ENCODE measurements at places on chromosomes 5 and 9. TPM values are rescaled to one million over a fixed set of nuclear protein-coding genes. Genes with fewer than 3 reads are reported as not detected.
A peak's percentile ranks its signal among the peaks of the same experiment; 100 is the strongest.

GRCh38 chr5:76818844-76819831 lies at the start of gene F2RL1:
F2RL1 (plus strand) TSS chr5:76819030; CDS start chr5:76819183, 153 bp downstream.
- DNase-seq = peak; percentile 57

The RLN1 gene
- total RNA-seq = 0.34 TPM

GRCh38 chr5:136191304-136192014 lies 1.5 kb downstream of the SMIM32 start:
- no peak for DNase-seq

DNA sequence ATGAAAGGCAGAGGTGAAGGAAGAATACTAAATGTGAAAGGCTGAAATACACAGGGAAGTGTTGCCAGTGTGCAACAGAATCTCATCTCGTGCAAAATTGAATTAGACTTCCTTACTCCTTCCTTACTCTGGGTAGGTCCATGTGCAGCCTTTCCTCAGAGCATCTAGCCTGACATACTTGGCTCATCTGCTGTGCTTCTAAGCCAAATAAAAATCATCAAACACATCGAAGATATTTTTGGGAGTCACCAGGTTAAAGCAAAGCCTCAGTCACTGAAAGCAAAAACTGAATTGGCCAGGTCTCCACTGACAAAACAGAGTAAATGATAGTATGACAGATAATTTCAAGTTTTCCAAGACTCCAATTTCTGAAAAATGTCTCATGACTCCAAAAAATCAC lies 19.3 kb downstream of the STARD4 start:
- no peak for DNase-seq

- no peak for DNase-seq
These were observed 53.9 kb upstream of the PTCH1 start for GRCh38 chr9:95570646-95571045.

The FGF10 gene
- total RNA-seq = 0.86 TPM

- no peak for DNase-seq
These were observed 20.9 kb upstream of the HMCN2 start for GRCh38 chr9:130244548-130245165.

GRCh38 chr9:83182071-83182470 lies 119.1 kb upstream of the RASEF start:
- no peak for DNase-seq

The DEPDC1B gene
- not detected for total RNA-seq

DNA sequence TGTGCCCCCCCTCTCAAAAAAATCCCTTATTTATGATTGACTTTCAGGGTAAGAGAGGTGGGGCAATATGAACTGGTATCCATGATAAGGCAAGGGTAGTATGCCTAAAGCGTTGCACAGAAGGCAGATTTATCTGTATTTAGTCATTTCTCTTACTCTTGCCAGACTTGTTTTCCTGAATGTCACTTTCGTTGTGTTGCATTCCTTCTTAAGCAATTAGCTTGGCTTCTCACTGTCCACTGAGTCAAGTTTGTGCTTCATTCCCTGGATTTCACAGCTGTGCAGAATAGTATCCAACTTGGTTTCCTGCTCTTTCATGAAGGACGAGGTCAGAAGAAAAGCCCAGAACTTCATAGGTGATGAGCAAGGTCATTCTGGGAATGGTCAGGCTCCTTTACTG lies 301.5 kb upstream of the ACTBL2 start:
- DNase-seq = no peak

The SOX30 gene
- not detected for total RNA-seq

The SLC36A3 gene
- not detected for total RNA-seq

The SLC4A9 gene
- not detected for total RNA-seq

DNA sequence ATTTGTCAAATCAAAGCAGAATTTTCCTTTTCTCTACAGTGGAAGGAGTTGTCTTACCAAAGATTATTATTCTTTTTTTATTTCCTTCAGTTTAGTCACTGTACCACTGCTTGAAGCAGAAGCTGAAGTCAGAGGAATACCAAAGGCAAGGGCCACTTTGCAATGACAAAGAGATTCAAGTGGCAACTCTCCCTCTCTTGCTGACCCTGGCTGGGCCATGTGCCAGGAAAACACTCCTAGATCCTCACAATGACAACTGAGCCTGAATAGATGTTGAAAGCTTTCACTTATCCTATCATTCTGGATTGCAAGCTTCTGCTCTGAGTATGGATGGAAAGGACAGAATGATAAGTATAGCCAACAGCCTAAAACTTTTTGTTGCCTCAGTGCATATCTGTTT lies 618.3 kb downstream of the NR2F1-AS1 start:
- DNase-seq = no peak

The ANKRD34B gene
- 0.13 TPM for total RNA-seq

- peak; percentile 78 for DNase-seq
These were observed 53.9 kb downstream of the ZNF474 start for GRCh38 chr5:122183098-122183787.

- DNase-seq = no peak
These were observed 43.7 kb downstream of the BICD2 start for GRCh38 chr9:92720807-92721535.

DNA sequence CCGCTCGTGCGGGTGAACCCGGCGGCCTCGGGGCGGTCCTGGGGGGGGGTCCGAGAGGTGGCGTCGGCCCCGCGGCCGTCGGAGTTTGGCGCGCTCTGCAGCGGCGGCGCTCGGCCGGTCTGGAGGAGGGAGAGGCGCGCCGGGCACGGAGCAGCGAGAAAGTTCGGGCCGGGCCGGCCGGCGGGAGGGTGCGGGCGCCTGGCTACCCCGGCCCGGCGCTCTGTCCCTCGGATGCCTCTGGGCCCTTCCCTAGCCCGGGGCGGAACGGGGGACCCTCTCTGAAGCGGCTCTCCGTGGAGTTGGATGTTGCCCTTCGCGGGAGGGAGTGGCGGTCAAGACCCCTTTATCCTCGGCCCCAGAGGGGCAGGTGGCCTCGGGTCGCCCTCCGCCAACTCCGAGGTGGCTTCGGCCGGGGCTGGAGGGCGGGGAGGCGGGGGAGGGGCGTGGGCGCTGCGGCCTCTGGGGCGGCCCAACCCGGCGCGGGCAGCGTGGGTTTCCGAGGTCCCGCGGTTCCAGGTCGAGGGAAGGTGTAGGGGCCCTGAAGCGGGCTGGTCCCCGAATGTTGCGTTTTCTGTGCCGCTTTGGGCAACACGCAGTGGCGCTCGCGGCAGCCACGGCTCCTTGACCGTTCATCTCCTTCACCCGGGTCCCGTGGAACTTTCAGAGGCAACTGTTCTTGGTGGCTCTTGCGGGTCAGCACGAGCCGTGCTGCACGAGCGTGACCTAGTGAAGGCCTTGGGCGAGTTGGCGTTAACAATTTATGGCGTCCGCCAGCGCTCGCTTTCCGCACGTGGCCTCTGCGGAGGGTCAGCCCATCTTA lies 290.5 kb downstream of the DOCK8 start:
- DNase-seq = peak; percentile 45

- DNase-seq = no peak
These were observed 101.5 kb downstream of the TAF11L14 start for GRCh38 chr5:17735761-17736160.

The SMIM32 gene
- total RNA-seq = not detected

DNA sequence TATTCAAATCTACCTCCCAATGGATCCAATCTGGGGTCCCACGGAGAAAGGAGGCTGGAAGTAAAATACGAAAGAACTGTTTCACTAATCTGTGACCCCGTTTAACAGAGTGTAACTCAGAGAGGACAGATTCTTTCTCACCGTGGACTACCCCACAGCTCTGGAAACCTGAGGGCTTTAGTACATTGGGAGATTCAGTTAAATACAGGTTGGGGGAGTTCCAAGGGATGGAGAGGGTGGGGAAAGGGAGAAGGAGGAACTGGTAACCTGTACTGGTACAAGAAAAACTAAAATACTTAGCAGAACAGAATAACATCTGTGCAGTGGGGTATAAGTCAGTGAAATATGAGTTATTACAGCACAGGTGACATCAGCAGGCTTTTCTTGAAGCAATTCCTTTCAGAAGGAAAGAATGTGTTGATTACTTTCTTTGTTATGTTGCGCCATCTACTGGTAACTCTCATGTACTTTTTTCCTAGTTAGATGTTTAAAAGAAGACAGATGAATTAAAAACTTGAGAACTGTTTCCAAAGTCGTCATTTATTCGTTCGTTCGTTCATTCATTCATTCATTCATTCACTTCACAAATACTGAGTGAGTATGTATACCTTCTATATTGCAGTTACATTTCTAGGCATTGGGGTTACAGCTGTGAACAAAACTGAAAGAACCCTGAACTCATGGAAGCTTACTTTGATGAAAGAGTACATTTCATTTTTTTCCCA lies 30.0 kb upstream of the STOM start:
- DNase-seq = no peak

- no peak for DNase-seq
These were observed 152.6 kb downstream of the RGS3 start for GRCh38 chr9:113616116-113616515.

GRCh38 chr9:133597316-133597957 lies 11.8 kb downstream of the FAM163B start:
- DNase-seq = no peak

- DNase-seq = no peak
These were observed 57.3 kb upstream of the DAB2 start for GRCh38 chr5:39482098-39482497.

DNA sequence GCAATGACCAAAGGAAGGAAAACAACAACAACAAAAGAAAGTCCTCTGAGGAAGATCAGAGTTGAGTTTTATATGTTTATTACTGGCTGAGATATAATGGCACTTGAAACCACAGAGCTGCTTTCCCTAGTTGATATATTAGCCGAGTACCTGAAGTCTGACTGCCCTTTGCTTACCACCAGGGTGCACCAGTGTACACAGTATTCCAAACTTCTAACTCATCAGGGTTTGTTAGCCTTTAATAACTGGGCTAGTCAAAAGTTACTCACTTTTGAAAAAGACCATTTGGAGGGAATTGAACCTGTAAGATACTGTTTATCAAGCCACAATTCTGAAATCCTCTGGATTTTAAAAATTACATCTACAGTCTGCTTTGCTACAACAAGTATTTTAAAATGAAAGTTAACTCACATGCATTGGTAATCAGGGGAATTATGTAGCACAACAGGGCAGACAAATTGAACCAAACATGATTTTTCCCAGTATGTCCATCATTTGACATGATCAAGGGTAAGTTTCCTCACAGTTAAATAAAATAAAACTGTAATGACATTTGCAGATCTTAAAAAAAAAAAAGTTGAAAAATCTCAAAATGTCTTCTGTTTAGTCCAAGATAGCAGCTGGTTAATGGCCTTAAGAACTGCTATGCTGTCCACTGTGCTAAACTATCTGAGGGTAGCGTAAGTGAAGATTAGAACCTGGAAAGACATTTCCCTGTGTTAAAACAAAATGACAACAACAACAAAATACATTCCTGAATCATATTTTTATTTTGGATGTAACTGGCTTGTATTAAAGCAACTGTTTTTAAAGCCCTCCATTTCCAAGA lies 57.3 kb upstream of the C6 start:
- no peak for DNase-seq

GRCh38 chr5:100900142-100900795 lies 2.8 kb downstream of the ST8SIA4 start:
- DNase-seq = peak; percentile 22
